ENCODE measurements at places on chromosomes 2 and 18.

DNA sequence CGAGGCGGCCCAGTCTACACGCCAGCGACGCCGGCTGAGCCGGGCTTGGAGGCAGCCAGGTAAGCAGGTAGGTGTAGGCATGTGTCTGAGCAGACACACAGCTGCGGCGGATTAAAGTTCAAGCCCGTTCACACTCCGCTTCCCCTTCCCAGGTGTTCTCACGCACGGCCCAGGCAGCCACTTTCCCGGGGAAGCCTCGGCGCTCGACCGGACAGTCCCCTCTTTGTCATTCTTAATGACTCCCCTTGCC, 367 bp downstream of the TGFA start:
- no peak for DNase-seq

DNA sequence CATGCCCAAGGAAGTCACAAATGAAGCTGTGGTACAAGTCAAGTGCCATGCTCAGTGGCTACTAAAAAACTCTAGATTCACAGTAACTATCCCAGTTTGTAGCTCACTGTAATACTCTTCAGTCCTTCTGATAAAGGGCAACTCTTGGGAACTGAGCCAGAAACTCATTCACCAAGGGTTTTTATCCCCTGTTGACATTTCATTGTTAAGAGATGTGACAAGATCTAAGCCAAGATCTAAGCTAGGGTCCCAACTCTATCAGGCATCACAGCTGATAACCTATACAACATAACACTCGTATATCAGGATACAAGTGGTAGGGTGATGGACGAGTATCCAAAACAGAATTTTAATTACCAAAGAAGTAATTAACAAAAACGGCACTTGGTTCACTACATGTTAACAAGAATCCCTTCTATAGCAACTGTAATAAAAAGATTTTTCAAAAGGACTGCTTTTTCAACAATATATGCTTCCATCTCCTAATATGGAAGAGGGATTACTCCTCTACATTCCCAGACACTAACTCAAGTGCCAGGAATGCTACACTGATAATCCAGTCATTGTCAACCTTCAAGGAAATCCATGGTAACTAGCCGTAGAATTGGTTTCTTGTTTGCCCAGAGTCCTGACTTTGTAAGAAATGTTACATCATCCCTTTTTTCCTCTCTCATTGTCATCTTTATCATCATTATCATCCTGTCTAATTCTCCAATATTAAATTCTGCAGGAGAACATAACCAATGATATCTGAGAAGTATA, 111.7 kb downstream of the CDH2 start:
- no peak for DNase-seq

GRCh38 chr2:71939588-71940535, 207.8 kb downstream of the CYP26B1 start:
- no peak for DNase-seq

GRCh38 chr2:223008956-223009355, 43.0 kb upstream of the KCNE4 start:
- no peak for DNase-seq

- DNase-seq, result no peak
These were observed 96.6 kb upstream of the NRP2 start for GRCh38 chr2:205585449-205586383.

DNA sequence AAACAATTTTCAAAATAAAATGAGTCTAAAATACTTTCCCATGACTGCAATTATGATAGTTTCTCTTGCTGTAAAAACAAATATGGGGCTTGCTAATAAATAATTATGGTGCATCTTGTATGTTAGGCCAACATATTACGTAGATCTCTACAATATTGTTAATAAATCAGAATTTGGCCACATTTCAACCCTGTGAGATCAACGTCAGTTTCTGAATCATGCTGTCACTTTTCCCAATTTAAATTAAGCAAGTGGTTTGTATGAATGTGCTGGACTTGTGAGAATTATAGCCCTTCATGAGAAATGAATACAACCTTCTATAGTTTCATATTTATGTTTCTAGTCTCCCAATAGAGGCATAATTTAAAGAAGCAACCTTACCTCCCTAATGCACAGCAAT, 808.9 kb downstream of the SUCLG1 start:
- no peak for DNase-seq

DNA sequence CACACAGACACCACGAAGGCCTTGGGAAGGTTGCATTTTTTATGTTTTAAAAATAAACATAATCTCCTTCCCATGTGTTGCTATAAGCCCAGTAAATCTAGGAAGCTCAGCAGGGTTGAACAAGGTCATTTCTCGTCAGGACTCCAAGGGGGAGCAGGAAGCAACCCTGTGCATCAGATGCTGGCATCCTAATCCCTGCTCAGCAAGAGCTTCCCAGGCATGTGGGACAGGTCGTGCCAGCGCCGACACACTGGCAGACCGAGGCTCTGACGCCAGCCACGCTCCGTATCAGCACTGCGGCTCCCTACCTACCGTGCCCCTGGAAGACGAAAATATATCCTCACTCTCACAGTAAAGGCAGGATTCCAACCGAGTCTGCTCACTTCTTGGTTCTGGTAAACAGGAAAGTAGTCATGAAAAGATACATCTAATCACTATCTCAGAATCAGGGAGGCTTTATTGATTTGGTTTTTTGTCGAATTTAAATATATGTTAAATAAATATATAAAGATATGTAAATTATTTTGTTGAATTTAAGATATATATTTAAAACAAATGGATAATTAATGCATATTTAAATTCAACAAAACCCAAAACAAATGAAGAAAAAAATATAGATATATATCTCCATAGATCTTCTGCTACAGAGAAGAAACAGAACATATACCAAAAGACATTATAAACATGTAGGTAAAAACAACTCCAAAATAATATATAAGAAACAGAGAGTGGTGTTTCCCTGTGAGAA, 61.4 kb downstream of the TXNL1 start:
- DNase-seq, result no peak

DNA sequence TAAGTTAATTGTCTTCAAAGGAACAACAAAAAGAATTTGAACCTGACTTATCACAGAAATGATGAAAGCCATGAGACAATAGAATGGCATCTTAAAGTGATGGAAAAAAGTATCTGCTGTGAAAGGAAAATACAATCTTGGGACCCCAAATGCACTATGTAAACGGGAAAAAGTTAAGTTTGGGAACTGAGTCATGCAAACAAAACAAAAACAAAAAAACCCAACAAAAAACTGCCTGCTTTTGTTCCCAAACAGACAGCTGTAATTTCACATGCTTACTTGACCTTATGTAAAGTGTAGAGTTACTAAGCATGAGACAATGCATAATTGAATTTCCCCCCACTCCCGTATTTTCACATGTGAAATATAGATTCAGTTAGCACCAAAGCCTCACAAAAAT, 122.1 kb upstream of the RBMS1 start:
- DNase-seq, result no peak

- DNase-seq, result no peak
These were observed 42.1 kb downstream of the COL6A3 start for GRCh38 chr2:237371856-237372255.

GRCh38 chr18:908758-909724, 4.4 kb downstream of the ADCYAP1 start:
- no peak for DNase-seq

DNA sequence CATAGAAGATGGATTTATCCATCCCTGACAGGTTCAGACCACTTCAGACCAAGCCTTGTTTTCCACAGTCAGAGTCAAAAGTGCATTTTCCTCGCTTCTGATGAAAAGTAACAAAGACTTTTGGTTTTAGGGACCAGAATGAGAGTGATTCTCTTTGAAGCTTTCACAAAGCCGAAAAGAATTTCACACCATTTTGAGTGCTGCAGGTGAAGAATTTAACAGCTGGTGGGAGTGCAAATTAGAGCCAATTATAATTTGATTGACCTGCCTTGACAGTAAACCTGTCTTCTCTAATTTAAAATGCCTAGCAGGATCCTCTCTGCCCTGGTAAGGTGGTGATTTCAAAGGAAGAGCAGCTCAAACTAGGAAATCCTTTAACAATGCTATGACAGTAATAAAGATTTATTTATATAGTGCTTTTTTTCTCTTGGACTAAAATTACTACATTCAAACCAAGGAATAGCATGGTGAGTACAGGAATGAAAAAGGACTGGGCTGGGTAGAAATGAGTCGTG, 241.6 kb downstream of the HRH4 start:
- no peak for DNase-seq

GRCh38 chr18:55179425-55179824, 220.2 kb upstream of the CCDC68 start:
- DNase-seq, result no peak

DNA sequence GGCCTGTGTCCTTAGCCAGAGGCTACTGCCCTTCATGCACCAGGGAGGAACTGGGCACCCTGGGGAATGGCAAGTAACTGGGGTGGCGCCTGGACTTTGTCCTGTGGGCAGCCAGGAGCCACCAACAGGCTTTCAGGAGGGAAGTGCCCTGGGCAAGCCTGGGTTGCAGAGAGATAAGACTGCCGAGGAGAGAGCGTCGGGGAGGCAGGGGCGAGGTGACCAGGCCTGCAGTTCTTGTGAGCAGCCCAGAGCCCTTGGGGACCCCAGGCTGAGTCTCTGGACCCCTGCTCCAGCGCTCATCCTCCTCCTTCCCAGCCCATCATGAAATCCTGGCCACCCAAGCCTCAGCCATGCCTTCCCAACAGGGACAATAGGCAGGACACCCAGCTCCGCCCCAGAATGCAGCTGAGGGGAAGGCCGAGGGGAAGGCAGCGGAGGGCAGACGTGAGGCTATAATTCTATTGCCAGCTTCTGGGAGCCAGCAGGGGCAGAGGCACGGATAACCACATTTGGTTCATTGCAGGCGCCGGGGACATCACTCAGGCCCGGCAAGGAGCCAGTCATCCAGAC, 25.1 kb downstream of the ADRA2B start:
- DNase-seq, result no peak
